ENCODE measurements at places on chromosomes 3 and 15.
A peak's percentile ranks its signal among the peaks of the same experiment; 100 is the strongest.

- DNase-seq, result no peak
Measured at GRCh38 chr3:180354214-180354613, 247.7 kb upstream of the TTC14 start.

DNA sequence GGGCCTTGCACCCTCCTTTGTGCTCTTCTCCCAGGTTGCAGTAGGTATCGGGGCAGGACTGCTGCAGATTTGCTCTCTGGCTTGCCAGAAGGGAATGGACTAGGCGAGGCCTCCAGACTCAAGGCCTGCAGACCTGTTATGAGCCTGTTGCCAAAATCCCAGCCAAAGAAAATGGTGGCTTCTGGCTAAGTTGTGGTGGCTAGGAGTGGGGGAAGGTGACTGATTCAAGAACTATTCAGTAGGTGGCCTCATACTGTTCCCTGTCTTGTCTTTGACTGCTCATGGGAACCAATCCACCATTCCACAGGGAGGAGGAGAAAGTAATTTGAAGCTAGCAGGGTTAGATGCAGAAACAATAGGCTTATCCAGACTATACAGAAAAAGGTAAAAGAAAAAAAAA is 380.4 kb upstream of the PROK2 start:
- no peak for DNase-seq

GRCh38 chr15:63287109-63287508 is 9.7 kb downstream of the APH1B start:
- DNase-seq, result no peak

DNA sequence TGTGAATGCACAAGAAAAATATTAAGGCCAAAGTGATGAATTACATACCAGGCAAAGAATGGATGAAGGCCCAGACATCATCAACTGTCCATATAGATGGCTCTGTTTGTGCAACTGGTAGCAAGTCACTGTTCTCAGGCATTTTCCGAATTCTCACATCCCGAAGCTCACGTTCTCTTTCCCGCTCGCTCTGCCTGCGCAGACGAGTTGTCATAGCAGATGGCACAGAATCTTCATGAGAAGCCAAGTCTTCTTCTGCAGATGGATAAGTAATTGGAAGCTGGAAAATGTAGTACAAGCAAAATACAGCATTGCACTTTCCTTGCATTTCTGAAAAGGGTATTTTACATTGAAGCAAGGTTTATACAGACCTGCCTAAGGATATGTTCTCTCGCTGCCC is 64.6 kb downstream of the GPR160 start:
- no peak for DNase-seq

DNA sequence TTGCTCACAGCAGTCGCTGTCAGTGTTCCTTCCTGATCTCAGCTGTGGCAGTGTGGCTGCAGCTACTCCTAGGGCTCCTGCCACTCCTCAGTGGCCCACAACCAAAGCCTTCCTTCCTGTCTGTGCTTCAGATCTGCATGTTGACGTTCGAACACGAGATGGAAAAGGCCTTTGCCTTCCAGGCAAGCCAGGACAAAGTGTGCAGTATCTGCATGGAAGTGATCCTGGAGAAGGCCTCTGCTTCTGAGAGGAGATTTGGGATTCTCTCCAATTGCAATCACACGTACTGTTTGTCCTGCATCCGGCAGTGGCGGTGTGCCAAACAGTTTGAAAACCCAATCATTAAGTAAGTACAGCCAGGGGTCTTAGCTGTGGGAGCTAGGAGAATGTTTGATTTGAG is 17.8 kb downstream of the MKRN2 start:
- DNase-seq, result no peak

- no peak for DNase-seq
Measured at GRCh38 chr15:98937413-98938104, 70.0 kb downstream of the PGPEP1L start.

- no peak for DNase-seq
Measured at GRCh38 chr3:186742618-186743380, 25.6 kb downstream of the KNG1 start.

- DNase-seq, result peak; percentile 50
Measured at GRCh38 chr3:168096210-168096652, 507 bp upstream of the GOLIM4 start.

Measured in stimulated activated effector memory CD8-positive, alpha-beta T cell treated with anti-CD3 and anti-CD28 coated beads, Interleukin-12 subunit alpha, Interleukin-12 subunit beta, amount 100 ng/mL, for 72 hours (primary cell).